ENCODE measurements at places on chromosomes 5 and 9.

GRCh38 chr9:114351932-114352331 lies 22.3 kb downstream of the ORM2 start:
- DNase-seq, result no peak

- no peak for DNase-seq
Measured at GRCh38 chr5:43010935-43011315, 29.2 kb downstream of the ANXA2R start.

- no peak for DNase-seq
Measured at GRCh38 chr5:9431151-9431495, 114.8 kb downstream of the SEMA5A start.

GRCh38 chr9:25260046-25260445 lies 418.2 kb downstream of the TUSC1 start:
- no peak for DNase-seq

- DNase-seq, result no peak
Measured at GRCh38 chr5:56075361-56075760, 80.6 kb upstream of the IL6ST start.

- DNase-seq, result no peak
Measured at GRCh38 chr9:22337261-22337660, 109.4 kb upstream of the DMRTA1 start.

- no peak for DNase-seq
Measured at GRCh38 chr5:33675958-33676464, 215.8 kb downstream of the ADAMTS12 start.

- DNase-seq, result no peak
Measured at GRCh38 chr5:59164041-59164830, 581.4 kb downstream of the RAB3C start.

DNA sequence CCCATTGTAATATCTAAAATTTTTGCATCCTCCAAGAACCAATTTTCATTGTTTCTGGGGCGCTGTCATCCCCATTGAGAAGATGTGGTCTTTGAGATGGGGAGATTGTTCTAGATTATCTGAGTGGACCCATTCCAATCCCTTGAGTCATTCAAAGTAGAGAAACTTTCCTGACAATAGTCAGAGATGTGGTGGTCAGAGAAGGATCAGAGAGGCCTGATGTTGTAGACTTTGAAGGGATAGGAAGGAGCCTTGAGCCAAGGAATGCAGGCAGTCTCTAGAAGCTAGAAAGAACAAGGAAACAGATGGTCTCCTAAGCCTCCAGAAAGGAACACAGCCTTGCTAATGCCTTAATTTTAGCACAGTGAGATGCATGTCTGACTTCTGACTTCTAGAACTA lies 80.4 kb downstream of the TEK start:
- DNase-seq, result no peak

DNA sequence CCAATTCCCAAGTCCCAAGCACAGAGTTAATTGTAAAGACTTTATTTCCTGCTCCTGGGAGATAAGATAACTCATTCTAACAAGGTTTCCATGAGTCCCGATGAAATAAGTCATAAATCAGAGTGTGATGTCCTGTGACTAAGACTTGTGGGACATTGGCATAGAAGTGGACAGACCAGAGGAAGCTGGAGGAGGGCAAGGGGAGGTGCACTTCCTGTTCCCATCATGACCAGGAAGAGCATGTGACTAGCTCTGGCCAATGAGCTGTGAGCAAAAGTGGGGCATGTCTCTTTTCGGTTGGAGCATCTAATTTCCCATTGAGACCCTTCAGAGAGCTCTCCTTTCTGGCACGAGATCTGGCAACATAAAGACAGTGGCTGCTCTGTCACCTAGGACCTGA lies 100.4 kb downstream of the ZNF354C start:
- DNase-seq, result no peak

DNA sequence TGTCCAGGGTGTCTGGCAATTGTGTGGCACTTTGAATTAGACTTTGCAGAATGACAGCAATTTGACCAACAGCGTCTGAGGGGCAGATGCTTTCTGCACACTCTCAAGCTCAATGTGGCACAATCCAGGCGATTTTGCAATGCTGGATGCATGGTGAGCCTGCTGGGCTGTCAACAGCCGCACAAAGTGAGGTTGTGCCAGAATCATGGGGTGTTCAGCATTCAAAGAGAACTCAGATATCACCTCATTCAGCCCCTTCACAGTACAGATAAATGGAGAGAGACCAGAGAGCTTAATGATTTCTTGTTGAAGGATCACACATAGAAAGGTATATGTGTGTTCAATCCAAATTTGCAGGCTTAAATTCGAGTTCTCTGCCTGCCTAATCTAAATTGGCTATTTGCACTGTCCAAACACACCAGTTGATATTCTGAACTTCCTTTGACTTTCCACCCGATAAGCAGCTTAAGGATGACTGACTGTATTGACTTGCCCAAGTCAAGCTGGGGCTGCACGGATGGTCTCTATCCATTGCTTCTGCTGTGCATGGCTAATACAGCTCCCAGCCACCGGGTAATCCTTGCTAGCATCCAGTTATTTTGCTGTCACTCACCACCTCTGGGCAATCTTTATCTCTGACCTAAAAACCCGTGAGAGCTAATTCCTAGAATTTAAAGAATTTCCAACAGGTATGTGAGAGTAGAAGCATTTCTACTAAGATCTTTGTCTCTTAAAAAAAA lies 157.9 kb upstream of the TAS2R1 start:
- DNase-seq, result no peak

- no peak for DNase-seq
Measured at GRCh38 chr5:58885260-58885659, 302.4 kb downstream of the RAB3C start.

DNA sequence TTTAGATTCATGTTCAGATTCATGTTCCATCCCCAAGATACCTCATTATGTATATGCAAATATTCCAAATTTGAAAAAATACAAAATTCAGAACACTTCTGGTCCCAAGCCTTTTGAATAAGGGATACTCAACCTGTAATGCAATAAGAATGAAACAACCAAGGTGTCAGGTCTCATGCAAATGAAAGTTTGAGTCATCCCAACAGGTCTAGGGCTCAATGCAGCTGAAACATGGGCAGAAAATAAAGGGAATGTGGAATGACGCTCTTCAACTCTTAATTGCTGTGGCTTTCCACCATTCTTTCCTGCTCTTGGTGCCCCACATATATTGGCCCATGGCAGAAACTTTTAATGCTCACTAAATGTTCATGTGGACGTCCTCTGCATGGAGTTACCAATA lies 107.3 kb upstream of the DAPK1 start:
- no peak for DNase-seq

- DNase-seq, result no peak
Measured at GRCh38 chr5:43171926-43172325, 20.1 kb upstream of the NIM1K start.

DNA sequence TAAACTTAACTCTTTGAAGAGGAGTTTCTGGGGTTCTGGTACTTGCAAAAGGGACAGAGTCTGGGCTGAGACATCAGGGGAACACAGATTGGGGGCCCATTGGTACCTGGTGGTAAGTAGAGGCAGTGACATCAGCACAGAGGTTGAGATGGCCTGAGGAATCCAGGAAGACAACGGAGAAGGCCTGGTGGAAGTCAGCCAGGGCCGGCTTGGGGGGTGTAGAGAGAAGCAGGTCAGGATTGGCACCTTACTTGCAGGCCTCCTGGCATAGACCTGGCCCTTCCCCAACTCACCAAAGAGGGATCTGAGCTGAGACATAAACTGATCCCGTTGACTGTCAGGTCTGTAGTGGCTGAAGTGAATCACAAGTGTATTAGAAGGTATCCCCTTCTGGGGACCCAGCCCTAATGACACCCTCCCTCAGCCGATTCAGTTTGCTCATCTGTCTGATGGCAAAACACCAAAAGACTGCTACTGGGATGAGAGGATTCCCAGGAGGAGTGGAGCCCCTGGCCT lies 5.5 kb downstream of the NOL6 start:
- no peak for DNase-seq

DNA sequence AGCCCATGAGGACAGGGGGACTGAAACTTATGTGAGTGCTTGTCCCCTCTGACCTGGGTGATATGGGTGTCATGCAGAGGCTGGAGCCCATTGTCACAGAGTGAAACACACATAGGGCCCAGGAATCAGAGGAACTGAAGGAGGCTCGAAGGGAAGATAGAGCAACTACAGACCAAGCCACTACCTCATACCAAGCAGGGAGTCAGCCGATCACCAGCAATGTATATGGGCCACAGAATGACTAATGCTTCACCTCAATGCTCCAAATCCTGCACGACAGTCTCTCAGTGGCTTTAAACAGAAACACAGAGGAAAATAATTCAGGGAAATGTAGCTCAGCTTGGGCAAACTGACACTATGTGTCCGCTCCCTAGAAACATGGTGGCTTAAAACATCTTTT lies 8.9 kb upstream of the FBXW11 start:
- DNase-seq, result no peak

GRCh38 chr5:132446621-132447020 lies 44.0 kb downstream of the IRF1 start:
- no peak for DNase-seq

GRCh38 chr9:754150-754931 lies 87.2 kb upstream of the DMRT1 start:
- no peak for DNase-seq

GRCh38 chr5:125492977-125493376 lies 746.5 kb upstream of the ZNF608 start:
- no peak for DNase-seq

DNA sequence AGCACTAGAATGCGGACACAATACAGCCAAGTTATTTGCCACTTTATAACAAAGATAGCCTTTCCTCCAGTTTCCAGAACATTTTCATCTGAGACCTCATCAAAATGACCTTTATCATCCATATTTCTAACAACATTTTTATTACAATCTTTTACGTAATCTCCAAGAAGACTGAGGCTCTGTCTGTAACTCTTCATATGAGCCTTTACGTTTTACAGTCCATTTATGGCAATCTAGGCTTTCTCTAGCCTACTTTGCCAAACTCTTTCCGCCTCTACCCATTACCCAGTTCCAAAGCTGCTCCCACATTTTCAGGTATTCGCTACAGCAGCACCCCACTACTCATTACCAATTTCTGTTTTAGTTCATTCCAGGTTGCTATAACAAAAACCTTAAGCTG lies 8.2 kb upstream of the SEMA5A start:
- no peak for DNase-seq

- no peak for DNase-seq
Measured at GRCh38 chr9:6960777-6961176, 203.0 kb downstream of the KDM4C start.

DNA sequence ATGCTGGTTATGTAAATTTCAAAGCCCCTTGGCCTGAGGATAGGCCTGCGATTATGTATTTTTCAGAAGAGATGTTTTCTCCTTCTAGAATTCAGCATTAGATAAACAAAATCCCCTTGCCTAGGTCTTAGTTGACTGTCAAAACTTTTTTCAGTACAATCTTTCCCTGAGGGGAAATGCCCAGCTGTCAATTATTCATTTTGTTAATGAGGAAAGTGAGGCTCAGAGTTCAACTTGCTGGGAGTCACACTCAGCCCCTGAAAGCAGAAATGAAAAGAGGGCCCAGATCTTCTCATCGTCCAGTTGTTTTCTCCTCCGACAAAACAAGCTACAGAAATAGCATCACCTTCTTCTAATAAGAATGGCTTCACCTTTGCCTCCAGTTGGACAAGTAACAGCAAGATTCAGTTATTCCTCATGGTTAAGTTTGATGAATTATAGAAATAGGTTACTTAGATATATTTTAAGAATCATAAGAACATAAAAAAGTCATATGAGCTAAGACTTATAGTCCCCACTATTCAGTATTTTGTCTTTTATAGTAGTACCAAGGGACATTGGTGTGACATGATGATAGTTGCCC lies 627.1 kb upstream of the WWC1 start:
- no peak for DNase-seq

- no peak for DNase-seq
Measured at GRCh38 chr9:76223749-76224340, 170.4 kb downstream of the RFK start.

- no peak for DNase-seq
Measured at GRCh38 chr9:137760426-137760825, 117.2 kb upstream of the CACNA1B start.

- no peak for DNase-seq
Measured at GRCh38 chr5:51371052-51371451, 12.2 kb upstream of the ISL1 start.

- DNase-seq, result no peak
Measured at GRCh38 chr9:134366223-134367031, 40.2 kb downstream of the RXRA start.
